ENCODE measurements at places on chromosomes 11 and 22.
A peak's percentile ranks its signal among the peaks of the same experiment; 100 is the strongest.

DNA sequence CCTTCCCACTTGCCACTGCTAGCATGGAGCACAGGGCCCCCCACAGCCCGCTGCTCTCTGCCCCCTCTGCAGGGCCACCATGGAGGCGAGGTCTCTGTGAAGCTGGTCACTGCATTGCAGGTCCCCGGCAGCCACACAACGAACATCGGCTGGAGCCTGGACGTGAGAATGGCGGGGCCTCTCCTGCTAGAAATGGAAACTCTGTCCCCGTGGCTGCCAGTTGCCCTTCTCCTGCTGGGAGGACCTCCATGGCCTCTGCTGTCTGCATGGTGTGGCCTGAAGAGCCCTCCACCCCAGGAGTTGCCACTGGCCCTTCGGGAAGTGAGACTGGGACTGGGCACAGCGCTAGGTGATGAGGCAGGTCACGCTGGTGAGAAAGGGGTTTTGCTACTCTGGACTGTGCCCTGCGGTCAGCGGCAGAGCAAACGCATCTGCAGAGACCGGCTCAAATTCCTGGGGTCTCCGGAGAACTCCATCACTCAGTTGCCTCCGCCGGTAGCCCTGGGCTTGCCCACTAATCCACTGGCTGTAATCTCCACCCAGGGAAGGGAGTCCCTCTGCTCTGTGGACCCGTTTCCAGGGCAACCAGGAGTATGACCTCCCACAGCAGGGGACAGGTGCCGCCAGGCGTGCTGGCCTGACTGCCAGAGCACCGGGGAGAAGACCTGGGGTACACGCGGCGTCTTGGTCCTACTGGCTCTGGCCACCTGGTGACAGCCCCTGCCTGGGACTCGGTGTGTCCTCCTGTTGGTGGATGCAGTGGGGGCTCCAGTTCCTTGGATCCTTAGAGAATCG is 806.3 kb downstream of the BRD1 start:
- no peak for DNase-seq

GRCh38 chr22:33105501-33105911 is 47.3 kb upstream of the SYN3 start:
- DNase-seq, result no peak

- no peak for DNase-seq
Measured at GRCh38 chr11:23471878-23472277, 611.6 kb upstream of the CCDC179 start.

DNA sequence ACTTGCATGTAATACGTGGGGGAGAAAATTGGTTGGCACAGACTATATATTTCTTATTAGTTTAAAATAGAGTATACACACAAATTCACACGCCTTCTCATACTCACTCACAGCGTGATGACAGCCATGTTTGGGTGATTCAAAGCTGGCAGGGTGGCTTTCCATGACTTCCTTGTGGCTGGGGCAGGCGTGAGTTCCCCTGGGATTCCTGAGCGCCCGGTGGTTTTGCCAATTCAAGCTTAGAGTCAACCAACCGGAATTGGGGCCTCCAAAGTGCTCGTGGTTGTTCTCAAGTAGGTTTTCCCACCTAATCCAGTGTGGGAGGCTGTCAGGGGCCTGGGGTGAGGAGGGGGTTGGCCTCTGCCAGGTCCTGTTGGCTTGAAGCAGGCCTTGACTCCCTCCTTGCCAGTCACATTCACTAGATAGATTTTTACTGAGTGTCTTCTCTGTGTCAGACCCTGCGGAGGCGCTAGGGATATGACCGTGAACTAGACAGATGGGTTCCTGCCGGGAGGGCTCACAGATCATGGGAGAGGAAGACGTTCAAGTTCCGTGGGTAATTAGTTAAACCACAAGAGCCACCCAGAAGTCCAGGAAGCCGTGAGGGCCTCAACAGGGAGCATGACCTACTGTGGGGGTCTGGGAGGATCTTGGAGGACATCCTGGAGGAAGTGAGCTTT is 11.5 kb downstream of the PKNOX2 start:
- no peak for DNase-seq

- no peak for DNase-seq
Measured at GRCh38 chr11:61579676-61580270, 1.1 kb downstream of the SYT7 start.

DNA sequence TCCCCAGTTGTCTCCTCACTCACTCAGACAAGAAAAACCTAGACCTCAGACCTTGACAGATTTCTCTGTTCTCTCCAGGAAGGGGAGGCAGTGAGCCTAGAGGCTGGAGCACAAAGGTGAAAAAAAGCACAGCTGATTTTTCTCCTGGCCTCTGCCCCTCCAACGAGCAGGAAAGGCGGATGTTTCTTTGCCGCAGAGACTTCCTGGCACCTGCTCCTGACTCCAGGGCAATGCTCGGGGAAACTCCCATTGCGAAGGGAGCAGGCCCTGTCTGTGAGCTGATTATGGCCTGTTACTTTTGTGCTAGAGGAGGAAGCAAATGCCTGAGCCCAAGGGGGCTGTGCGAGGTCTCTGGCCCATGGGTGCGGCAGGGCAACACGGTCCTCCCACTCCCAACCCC is 25.4 kb downstream of the MS4A10 start:
- DNase-seq, result no peak

DNA sequence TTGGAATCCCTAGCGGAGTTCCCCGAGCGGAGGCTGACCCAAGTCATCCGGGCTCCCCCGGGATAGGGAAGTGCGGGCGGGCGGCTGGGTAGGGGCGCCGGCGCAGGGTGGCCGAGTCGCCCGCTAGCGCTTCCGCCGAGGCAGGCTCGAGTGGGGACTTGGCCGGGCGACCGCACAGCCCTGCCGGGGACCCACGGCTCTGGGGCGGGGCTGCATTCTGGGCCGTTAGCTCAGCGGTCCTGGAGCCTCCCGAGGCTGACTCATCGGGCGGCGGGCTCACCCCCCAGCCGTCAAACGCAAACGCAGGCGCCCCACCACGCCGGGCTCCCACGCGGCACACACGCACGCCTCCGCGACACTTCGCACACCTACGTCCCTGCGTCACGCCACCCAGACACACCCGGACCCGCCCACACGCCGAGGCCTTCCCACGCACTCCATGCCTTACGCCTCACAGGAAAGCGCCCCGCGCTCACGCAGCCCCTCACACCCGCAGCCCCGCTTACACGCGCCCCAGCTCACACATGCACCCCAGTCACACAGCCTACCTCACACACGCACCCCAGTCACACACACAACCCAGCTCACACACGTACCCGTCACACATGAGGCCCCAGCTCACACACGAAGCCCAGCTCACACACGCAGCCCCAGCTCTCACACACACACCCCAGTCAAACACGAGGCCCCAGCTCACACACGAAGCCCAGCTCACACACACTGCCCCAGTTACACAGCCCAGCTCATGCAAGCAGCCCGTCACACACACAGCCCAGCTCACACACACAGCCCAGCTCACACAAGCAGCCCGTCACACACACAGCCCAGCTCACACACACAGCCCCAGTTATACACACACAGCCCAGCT is 1.2 kb downstream of the PHLDB1 start:
- DNase-seq, result peak; percentile 47

GRCh38 chr22:49426098-49426497 is 401.6 kb downstream of the BRD1 start:
- DNase-seq, result peak; percentile 3

DNA sequence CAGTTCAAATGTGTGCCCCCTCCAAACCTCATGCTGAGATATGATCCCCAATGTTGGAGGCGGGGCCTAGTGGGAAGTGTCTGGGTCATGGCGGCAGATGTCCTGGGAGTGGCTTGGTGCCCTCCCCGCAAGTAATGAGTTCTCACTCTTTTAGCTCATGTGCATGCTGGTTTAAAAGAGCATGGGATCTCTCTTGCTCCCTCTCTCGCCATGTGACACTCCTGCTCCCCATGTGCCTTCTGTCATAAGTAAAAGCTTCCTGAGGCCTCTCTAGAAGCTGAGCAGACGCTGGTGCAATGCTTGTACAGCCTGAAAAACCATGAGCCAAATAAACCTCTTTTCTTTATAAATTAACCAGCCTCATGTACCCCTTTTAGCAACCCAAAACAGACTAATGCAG is 98.8 kb downstream of the SGSM3 start:
- DNase-seq, result no peak

GRCh38 chr11:5013012-5013411 is 18.4 kb downstream of the OR51L1 start:
- no peak for DNase-seq

All from ACHN (cell line).